ENCODE measurements at places on chromosomes 12 and 14.

- no peak for DNase-seq
Observed at GRCh38 chr14:57512220-57512619, 18.6 kb upstream of the CCDC198 start.

DNA sequence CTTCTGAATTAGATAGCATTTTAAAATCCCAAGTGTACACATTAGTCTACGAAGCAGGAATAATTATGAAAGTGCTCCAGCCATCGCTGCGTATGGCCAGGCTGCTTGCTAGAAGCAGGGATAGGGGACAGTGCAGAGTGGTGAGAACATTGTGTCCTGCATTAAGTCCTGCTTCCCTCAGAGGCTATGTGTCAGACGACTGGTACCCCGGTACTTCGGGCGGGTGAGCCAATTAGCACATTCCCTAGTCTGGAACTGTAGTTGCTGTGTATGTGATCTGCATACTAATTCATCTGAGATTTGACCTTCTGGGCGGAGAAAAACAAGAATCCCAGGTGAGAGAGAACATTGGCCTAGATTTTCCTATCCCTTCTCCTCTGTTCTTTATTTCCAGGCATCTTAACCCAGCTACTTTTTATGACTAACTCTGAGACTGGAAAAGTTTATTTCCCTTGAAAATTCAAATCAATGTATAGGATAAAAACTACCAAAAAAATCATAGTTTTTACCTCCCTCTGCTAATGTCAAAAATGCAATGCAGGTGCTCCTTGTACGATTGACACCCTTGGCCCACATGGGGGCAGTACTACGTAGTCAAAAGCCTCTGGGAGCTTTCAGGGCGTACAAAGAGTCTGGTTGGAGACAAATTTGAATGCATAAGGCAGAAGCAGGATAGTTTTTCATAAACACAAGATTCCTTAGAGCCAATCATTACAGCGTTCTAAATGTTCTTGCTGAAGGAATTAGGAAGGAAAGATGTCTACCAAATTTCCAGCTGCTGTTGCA, 764.3 kb downstream of the NOVA1 start:
- no peak for DNase-seq

DNA sequence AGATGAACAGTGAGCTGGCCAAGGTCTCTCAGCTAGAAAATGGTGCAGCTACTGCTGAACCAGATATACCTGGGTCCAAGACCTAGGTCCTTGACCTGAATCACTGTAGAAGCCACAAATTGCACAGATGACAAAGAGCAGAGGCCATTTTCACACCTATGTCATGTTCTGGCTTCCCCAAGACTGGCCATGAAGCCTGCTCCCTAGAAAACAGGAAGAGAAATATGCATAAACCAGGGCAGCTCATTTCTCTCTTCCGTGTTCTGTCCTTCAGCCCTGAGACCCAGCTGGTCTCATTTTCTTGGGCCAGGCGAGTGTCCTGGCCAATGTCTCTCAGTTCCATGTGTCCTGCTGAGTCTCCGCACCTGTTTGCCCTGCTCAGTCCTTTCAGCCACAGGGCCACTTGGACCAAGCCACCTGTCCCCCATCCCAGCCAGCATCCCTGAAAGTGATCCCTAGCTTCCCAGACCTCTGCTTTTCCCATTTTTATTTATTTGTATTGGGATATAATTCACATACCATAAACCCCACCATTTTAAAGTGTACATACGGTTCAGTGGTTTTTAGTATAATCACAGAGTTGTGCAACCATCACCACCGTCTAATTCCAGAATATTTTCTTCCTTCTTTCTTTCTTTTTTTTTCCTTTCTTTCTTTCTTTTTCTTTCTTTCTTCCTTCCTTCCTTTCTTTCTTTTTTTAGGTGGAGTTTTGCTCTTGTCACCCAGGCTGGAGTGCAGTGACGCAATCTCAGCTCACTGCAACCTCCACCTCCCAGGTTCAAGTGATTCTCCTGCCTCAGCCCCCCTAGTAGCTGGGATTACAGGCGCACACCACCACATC, 27.0 kb downstream of the P2RX7 start:
- DNase-seq: no peak

- DNase-seq: no peak
Observed at GRCh38 chr14:105358943-105359342, 39.4 kb upstream of the TEX22 start.

GRCh38 chr14:86129426-86129825, 599.5 kb downstream of the FLRT2 start:
- DNase-seq: no peak

DNA sequence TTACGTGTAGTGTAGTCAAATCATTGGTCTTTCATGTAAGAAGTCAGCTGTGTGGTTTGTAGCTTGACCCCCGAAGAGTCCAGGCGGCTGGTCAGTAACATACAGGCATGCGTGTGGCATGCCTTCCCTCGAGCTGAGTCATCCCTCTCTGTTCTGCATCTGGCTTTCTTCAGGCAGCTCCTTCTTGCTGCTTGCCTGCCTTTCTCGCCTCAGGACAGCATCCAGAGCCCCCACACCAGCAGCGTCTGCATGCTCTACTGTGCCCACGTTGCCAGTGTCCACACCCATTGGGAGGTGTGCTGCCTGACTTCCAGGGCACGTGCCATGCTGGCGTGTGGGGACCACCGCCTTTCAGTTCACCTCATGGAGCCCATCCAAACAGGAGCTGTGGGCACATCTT, 96.8 kb downstream of the EP400 start:
- no peak for DNase-seq

DNA sequence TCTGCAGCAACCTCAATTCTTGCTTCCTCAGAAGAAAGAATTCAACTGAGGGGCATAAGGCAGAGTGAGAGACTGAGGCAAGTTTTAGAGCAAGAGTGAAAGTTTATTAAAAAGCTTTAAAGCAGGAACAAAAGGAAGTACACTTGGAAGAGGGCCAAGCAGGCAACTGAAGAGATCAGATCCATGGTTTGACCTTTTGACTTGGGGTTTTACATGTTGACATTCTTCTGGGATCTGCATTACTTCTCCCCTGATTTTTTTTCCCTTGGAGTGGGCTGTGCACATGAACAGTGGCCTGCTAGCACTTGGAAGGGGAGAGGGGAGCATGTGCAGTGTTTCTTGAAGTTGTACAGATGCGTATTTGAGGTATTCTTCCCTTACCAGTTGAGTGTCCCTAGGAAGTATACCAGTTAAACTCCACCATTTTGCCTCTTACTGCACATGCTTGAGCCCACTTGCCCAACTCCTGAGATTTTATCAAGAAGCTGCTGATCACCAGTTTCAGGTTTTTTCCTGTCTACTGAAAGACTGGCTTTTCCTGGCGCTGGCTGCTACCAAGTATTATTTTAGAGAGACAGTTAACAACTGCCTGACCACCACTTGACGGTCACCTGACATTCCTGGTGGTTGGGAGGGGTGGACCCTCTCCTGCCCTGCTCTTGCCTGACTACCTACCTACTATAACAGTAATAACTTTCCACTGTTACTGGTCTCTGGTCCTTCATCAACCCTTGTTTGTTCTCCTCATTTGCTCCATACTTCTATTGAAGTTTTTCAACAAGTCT, 26.0 kb upstream of the TMTC2 start:
- no peak for DNase-seq

DNA sequence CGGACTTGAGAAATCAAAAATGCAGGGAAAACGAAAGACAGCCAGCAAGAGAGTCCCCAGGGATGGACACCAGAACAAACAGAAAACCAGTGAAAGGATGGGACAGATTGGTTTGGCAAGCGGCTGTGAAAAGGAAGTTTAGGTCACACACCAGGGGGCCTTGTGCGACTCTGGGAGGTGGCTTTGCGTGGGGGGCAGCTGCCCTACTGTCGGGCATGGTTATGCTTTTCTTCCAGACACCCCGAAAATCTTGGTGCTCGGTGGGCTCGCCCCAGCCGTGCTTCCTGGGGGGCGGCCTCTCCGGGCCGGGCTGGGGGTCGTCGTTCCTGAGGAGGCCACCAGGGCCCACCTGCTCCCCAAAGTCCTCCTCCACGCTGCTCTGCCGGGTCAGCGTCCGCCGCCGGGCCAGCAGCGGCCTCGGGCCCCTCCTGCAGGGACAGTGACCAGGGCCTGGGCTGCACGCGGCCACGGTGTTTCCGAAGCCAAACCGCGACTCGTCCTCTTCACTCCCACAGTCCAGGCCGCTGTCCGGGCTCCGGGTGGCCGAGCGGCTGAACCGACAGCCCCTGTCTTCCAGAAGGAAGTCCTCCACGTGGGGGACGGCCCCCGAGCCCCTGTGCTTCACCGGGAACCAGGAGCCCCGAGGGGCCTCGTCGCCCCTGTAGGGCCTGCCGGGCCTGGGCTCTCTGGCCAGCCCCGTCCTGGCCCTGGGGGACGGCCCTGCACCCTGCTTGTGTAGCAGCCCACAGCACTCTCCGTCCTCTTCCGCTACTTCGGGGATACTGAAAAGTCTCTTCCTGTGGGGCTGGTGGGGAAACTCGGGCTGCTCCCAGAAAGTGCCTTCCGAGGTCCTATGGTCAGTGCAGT, 86.5 kb downstream of the PIWIL1 start:
- DNase-seq: no peak

DNA sequence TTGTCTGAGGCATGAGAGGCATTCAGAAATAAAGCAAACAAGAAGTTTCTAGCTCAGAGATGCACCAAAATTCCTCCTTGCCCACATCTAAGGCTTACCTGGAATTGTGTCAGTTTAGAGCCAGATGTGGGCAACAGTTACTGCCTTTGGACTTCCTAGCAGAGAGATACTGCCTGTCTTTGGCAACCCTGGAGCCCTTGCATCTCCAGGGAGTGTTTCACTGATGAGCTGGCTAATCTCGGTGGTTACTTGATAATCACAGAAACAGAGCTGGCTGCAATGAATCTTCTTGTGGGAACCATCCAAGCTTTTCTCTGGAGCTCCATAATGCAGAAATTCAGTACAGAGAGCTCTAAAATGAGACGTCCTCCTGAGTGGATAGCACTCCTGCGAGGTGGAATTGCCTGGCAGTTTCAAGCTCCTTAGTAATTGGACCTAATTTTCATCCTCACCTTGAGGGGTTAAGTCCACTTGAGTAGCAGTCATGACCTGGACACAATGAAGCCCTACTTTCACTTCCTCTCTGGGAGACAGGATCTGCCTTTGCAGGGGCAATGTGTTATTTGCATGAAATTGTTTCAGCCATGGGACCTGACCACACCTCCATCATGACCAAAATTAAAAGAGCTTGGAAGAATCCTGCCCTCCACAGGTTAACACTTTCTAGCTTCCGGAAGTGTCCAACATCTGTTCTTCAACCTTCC, 108.8 kb upstream of the ARHGAP5 start:
- DNase-seq: no peak

- DNase-seq: no peak
Observed at GRCh38 chr14:105091517-105092170, 26.4 kb upstream of the GPR132 start.

DNA sequence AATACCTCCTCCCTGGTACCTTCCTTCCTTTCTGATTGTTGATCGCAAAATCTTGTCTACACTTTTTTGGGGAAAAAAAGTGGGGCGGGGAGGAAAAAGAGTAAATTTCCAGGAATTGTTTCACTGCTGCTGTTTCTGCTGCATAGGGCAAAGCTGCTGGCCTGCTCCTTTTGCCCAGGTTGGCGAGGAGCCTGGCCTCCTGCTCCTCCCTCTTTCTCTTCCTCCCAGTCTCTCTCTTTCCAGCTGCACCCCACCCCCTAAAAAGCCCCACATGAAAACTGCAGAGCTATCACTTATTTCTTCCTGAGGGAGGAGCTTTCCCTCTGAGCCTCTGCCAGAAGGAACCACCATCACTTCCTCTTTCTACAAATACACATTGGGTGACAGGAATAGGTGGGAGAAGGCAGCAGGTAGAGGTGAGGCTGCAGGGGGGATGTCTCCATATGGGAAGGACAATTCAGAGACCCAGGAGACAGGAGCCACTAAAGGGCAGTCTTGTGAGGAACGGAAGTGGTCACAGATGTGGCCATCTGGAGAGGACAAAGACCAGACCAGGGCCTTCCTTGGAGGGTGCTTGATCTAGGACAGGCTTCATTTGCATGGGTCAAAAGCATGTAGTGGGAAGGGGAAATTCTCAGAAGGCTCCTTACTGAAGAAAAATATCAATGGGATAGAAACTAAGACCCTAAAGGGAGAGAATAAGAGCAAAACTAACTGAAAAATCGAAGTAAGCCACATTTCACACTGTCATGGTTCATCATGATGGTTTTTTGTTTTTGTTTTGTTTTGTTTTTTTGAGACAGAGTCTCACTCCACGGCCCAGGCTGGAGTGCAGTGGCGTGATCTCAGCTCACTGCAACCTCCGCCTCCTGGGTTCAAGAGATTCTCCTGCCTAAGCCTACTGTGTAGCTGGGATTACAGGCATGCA, 14.8 kb downstream of the ZBTB39 start:
- DNase-seq: no peak

GRCh38 chr12:111442301-111443045, 36.8 kb downstream of the SH2B3 start:
- DNase-seq: no peak

DNA sequence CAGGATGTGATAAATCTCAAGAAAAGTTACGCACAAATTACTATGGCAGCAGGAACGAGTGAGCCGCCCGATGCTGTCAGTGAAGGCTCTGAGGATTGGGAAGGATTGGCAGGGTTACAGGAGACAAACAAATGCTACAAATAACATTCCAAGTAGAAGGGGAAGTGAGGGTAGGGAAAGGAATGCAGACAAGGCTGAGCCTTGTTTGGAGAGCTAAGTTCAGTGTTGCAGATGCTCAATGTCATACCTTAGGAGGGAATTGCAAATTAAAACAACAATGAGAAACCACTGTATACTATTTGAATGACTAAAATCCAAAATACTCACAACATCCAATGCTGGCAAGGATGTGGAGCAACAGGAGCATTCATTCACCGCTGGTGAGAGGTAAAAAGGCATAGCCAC, 1.3 kb downstream of the CLEC9A start:
- no peak for DNase-seq

DNA sequence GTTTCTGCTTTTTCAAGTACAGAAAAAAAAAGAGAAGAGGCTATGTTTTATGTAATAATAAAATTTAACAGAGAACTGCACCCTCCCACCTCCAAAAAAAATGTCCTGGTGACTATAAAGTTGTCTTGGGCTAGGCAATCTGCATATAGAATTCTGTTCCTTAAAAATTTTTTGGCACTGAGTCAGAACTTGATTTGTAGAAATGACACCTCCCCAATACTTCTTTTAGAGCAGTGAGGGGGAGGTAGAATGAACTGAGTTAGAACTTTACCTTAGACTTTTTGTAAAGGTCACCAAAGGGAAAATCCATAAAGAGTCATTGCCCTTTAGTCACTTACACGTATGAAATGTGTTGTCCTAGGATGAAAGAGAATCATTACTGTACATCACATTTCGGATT, 80.0 kb downstream of the BTG1 start:
- DNase-seq: no peak

- peak; percentile 57 for DNase-seq
Observed at GRCh38 chr14:106564058-106564643, 1037.8 kb downstream of the TMEM121 start.
